Upper lobe of left lung (tissue), 6 donors: ENCODE measurements at places on chromosomes 11 and 22. TPM values are rescaled to one million over a fixed set of nuclear protein-coding genes. Genes with fewer than 3 reads are reported as not detected.

Gene OR4A16
- total RNA-seq, result not detected

Gene SYT13
- not detected for total RNA-seq

Gene SLC6A5
- not detected for total RNA-seq

Gene PNPLA3
- 5.3 TPM for total RNA-seq

Gene MAJIN
- not detected for total RNA-seq

Gene SAA4
- total RNA-seq, result 0.72 TPM

Gene C1QTNF5
- total RNA-seq, result 18.0 TPM

Gene TUBA8
- 1.2 TPM for total RNA-seq

- peak; percentile 27 for DNase-seq
Measured at GRCh38 chr11:121194731-121195596, 93.9 kb downstream of the TECTA start.

DNA sequence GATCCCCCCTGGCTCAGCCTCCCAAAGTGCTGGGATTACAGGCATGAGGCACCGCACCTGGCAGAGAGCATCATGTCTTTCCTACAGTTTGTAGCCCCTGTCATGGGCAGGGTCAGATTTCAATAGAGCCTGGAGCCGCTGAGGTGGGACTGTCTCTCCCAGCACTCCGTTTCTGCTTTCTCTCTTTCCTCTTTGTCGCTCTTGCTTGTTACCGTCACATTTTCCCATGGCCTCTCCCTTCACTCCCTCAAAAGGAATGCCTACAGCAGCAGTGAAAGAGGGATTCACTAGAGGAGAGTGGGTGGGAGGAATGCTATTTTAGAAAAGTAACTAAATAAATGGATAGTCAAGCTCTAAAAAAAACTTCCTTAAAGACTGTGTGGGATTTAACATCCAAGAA is 136.7 kb upstream of the TTC12 start:
- no peak for DNase-seq

DNA sequence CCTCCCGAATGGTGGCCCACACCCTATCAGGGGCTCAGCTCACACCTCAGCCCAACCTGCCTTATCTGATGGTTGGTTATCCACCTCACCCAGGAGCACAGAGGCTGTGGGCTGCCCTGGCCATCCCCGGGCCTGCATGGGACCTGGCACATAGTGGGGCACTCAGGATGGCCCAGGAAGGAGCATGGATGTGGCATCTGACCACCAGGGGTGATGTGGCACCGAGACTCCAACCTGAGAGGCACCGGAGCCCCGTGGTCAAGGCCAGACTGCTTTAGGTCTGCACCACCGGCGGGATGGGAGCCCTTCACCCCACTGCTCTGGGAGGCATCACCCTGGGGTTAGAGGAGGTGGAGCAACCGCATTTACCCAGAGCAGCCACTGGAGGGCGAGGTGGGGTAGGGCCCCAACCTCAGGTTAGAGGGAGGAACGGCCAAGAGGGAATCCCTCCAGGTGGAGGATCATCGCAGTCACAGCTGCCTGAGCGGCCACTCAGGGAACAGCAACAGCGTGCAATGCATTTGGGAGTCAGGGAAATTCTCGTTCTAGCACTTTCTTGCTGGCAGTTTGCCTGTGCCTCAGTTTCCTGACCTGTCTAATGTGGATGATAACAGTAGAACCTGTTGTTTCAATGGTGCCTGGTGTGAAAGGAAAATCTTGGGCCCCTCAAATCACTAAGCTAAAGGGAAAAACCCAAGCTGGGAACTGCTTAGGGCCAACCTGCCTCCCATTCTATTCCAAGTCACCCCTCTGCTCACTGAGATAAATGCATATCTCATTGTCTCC is 52.9 kb upstream of the CARS1 start:
- peak; percentile 61 for DNase-seq

DNA sequence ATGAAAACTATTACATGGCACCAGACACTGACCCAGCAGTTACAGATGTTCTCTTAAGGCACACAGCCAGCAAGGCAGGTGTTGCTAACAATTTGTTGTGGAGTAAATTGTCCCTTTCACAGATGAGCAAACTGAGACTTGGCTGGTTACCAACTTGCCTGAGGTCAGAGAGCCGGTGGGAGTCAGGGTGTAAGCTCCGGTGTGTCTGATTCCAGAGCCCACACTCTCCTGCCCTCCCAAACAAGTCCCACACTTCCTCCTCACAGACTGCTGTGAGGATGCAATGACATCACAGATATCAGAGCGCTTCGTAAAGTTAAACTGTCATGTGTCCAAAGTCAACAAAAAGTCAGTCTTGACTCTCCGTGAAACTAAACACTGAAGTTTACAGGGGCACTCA is 12.5 kb downstream of the GDPD5 start:
- no peak for DNase-seq

DNA sequence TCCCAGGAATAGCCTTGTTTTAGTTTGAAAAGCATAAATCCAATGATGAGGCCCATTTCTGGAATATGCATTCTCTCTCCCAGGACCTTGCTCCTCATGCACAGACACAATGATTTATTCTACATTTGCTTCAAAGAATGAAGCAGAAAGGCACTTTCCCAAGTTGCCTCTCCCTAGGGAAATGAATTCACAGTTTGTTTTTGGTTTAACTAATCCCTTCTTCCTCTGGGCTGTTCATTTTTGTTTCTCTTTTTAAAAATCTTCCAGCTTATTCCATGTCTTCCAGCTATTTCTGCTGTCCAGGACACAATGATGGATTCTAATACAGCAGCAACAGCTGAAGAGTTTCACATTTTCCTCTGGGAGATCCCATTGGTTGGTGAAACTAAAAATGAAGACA is 1529.2 kb upstream of the TENM4 start:
- DNase-seq, result no peak

DNA sequence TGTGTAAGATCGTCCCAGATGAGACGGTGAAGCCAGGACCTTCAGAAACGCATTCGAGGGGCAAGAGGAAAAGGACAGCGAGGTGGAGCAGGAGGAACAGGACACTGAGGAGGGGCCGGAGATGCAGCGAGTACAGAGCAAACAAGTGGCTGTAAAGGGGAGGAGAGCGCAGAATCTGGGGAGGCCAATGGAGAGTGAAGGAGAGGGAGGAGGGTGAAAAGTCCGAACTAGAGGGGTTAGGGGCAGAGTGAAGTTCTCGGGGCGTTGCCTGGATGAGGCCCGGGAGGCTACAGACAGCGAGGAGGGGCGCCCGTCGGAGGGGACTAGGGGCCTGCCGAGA is 8.8 kb upstream of the PPIL2 start:
- DNase-seq, result no peak

- no peak for DNase-seq
Measured at GRCh38 chr11:95559899-95560298, 229.7 kb downstream of the FAM76B start.

DNA sequence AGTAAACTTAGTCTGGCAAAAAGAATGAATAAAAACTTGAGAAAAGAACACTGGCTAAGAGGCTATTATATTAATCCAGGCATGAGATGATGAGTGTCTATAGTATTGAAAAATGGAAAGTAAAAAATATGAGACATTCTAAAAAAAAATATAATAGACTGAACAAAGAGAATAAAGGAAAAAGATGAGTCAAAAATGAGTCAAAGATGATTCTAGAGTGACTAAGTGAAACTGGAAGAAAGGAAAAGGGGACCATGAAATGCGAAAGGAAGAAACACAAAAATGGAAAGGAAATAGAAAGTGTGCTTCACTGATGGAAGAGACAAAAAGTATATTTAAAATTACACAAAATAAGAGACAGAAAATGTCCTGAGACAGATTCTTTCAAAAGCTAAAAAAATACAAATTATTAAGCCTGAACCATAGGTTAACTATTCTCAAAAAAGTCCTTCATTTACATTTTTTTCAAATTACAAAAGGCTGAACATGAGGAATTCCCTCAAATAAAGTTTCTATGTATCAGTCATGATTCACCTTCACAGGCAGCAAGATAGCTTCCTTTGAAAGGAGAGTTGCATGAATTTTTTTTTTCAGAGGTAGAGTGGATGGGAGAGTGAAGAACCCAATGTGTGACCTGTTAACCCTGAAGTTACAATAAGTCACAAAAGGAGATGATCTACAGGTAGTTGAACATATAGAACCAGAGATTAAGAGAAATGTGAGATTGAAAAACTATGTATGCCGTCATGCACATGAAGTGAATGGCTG is 75.2 kb downstream of the EIF3M start:
- no peak for DNase-seq

DNA sequence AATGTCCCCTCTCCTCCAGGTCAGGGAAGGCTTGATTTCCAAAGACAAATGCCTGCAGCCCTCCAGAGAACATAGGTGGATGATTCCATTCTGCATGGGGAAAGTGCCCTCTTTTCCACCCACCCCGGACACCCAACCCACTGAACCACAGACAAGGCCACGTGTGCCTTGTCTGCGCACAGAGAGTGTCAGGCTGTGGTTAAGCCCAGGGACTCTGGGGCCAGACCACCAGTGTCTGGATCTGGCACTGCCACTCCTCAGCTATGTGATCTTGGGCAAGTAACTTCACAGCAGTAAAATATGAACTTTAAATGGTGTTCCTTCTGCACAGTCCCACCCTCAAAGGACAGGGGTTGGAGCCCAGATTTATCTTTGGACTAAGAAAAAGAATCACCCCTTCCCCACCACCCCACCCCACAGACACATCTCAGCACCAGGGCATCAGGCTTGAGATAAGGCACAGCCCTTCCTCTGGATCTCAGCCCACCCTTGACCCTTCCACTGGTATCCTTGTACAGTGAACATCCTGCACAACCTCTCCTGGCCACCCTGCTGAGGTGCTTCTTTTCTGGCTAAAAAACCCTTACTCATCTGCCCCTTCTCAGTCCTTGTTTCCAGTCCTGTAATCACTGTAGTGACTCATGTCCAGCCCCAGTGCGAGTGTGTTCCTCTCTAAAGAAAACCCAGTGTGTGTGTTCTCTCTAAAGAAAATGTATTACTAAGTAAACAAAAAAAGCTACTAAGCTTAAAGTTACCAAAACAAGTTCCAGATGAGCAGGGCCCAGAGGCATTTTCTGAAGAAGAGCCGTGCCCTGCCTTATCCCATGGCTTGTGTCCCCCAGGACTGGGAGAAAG is 1.9 kb upstream of the PTGDR2 start:
- no peak for DNase-seq
